ENCODE measurements at places on chromosomes 2 and 18.

DNA sequence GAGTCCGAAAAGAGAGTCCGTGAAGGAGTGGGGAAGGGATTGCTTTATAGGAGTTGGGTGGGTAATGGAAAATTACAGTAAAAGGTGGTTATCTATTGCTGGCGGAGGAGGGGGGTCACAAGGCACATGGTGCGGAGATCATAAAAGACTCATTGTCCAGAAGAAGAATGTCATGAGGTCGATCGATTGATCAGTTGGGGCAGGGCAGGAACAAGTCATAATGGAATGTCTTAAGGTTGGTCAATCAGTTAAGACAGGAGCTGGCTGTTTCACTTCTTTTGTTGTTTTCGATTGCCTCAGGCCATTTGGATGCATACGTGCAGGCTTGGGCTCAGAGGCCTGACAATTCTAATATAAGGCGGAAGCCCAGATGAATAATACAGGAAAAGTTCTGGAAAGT lies 473.0 kb upstream of the TNP1 start:
- DNase-seq, result no peak

DNA sequence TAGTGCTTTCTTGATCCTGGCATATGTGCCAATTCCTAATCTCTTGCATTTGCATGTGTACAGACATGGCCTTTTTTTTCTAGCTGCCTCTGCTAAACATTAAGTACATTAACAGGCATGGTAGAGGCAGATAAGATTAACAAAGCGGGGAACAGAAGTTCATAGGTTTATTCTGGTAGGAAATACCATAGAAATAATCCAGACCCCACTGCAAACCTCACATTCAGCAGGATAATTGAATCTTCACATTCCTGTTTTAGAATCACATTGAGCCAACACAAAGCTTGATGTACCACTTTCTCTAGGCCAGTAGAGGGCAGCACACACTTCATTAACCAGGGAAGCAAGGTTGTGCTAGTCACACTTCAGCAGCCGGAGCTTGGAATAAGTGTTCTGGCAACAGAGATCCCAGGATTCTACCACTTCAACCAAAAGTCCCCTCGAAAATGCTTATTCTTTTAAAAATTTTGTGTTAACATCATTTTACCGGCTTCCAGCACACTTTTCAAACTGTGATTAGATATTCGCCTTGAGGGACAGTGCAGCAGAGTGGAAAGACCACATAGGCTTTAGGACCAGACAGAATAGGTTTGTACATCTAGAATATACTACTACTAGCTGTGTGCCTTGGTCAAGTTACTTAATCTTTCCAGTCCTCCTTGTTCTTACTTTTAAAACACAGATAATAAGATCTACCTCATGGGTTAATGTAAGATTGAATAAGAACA lies 420.2 kb upstream of the CHST9 start:
- peak; percentile 36 for DNase-seq

DNA sequence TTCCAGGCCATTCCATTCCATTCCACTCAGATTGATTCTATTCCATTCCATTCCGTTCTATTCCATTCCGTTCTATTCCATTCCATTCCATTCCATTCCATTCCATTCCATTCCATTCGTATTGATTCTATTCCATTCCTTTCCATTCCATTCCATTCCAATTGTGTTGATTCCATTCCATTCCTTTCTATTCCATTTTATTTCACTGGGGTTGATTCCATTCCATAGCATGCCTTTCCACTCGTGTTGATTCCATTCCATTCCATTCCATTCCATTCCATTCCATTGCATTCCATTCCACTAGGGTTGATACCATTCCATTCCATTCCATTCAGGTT lies 1142.3 kb downstream of the RPIA start:
- no peak for DNase-seq

DNA sequence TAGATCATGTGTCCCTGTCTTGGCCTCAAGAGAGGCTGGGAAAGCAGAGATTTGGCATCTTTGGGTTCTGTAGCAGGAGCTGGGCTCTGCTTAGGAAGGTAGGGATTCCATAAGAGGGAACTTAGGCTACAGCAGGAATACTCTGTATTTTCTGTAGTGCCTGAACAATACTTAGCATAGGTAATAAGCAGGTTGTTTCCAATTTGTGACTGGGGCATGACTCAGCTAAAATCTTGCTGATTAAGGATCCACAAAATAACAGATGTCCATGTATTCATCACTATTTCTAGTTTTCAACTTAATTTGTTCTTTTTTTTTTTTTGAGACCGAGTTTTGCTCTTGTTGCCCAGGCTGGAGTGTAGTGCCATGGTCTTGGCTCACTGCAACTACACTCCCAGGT lies 68.5 kb downstream of the SMAD4 start:
- no peak for DNase-seq

DNA sequence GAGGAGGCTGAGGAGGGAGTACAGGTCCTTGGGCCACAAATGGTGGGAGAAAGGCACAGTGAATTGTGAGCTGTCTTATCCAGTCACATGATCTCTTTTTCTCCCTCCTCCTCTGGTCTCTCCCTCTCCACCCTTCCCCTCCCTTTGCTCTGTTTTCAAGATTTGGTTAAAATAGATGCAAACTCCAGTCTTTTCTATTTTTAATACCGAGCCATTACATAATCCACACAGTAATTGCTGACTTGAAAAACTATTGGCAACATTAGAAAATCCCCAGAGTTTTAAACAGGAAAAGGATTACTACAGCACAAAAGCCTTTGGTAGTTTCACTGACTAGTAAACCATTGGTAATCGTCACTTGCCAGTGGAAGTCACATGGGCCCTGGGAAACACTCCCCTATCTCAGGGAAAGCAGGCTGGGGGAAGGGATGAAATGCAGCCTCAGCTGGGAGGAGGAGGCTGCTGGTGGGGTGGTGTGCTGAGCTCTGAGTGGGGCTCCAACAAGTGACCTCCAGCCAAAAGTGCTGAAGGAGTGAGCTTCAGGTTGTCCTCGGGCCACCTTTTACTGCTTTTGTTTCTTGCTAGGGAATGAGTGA lies 57.4 kb upstream of the PCBP1 start:
- peak; percentile 36 for DNase-seq

DNA sequence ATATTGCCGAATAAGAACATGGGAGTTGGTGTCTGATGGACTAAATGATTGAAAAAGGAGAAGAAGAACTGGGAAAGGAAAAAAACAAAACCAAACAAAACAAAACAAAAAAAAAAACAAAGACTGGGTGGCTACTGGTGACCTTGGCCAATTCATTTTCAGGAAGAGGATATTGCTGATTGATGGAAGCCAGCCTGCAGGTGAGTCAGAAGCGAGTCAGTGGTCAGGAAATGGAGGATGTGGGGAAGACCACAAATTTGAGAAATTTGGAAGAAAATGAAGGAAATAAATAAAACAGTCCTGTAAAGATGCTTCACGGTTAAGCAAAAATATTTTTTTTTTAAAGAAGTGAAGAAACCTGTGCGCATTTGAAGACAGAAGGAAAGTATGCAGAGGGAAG lies 296.9 kb downstream of the ZNF521 start:
- DNase-seq, result no peak

- DNase-seq, result no peak
These were observed 87.9 kb downstream of the MAPK4 start for GRCh38 chr18:50647792-50648191.

- DNase-seq, result no peak
These were observed 261.8 kb downstream of the FHOD3 start for GRCh38 chr18:36559149-36559857.

DNA sequence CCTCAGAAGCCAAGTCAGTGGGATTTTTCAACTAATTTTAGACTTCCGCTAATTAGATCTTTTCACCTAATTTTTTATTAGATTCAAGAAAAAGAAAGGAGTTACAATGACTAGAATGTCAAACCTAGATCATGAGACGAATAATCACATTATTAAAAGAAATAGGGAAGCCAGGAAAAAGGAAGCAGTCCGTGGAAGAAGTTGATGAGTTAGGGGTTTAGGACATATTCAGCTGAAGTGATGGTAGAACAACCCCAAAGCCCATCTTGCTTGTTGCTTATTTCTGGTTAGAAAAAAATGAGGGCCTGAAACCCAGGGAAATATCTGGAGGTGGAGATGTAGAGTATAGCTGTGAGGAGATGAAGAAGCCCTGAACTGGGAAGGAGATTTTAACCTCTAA lies 8.0 kb downstream of the KLF7 start:
- no peak for DNase-seq

GRCh38 chr2:44186810-44187209 lies 18.1 kb downstream of the PPM1B start:
- DNase-seq, result no peak

GRCh38 chr18:2981212-2981728 lies 31.7 kb downstream of the LPIN2 start:
- peak; percentile 72 for DNase-seq

GRCh38 chr2:60438131-60438530 lies 115.3 kb downstream of the BCL11A start:
- DNase-seq, result no peak

GRCh38 chr2:120352696-120353590 lies 7.0 kb downstream of the INHBB start:
- DNase-seq, result no peak

- DNase-seq, result no peak
These were observed 723.3 kb downstream of the TSN start for GRCh38 chr2:122478771-122479170.

DNA sequence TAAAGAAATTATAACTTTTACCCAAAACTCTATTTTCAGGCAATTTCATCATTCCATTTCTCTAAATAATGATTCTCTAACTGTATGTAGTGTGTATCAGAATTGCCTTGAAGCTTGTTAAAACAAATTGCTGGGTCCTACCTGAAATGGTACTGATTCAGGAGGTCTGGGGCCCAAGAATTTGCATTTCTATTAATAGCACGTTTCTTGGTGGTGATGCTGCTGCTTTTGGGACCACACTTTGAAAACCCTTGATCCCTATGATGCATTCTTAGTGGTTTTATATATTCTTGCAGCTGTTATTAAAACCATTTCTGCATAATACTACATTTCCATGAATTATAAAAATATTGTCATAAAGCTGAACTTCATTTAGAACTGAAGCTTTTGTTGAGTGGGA lies 140.7 kb downstream of the NCK2 start:
- DNase-seq, result no peak

DNA sequence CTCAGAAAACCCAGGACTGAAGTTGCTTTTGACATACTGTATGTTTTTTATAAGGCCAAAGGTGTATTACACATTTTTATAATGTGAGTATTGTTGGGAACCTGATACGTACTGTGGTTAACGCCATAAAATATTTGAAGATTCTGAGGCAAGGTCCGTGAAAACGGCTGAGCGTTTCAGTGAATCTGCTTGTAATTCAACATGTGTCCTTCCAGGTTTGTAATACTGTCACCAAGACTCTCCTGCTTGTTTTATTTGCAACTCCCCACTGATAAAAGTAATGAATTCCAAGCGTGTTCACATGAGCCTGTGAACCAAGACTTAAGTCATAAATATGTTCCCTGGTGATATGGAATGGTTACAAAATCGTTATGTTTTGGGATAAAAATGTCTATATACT lies 23.9 kb upstream of the FRZB start:
- DNase-seq, result no peak

GRCh38 chr2:127342101-127342500 lies 45.7 kb downstream of the MAP3K2 start:
- DNase-seq, result no peak

- DNase-seq, result no peak
These were observed 58.0 kb upstream of the EML6 start for GRCh38 chr2:54665436-54665856.

DNA sequence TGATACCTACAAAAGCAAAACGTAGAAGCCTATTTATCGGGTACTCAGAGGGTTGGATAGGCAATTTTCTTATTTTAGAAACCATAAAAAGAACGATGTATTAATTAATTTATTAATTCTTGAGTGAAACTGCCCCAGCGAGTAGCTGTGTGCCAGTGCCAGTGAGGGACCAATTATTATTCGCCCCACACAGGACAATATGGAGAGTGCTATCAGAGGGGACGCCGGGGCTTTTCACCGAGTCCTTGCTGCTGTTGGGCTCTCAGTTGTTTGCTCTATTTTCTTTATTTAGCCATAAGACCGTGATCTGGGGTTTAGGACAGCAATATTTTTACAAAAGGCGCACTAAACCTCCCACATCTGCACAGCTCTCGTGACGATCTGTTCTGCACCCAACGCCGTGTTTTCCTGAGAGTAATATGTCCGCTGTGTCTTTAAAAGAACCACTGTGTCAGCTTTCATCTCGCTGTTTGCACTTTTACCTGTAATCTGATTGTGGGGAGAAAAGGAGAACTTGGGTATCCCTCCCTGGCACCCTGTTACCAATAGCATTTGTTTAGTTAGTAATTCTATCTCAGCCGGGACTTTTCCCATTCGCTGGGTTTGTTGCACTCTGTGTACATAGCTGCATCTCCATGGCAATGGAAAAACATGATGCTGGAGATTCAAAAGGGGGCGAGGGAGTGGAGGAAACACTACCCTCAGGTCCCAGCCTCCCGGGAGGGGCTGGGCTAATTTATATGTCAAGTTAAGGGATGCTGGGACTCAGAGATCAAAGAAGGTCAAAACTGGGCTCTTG lies 30.1 kb upstream of the ZNF516 start:
- DNase-seq, result no peak

- no peak for DNase-seq
These were observed 95.2 kb downstream of the POLE4 start for GRCh38 chr2:75053484-75054112.

GRCh38 chr2:120596191-120596811 lies 139.4 kb upstream of the GLI2 start:
- DNase-seq, result no peak

GRCh38 chr18:47077111-47077510 lies 41.7 kb upstream of the ELOA2 start:
- no peak for DNase-seq

GRCh38 chr18:24802456-24802855 lies 342.0 kb downstream of the HRH4 start:
- DNase-seq, result no peak

DNA sequence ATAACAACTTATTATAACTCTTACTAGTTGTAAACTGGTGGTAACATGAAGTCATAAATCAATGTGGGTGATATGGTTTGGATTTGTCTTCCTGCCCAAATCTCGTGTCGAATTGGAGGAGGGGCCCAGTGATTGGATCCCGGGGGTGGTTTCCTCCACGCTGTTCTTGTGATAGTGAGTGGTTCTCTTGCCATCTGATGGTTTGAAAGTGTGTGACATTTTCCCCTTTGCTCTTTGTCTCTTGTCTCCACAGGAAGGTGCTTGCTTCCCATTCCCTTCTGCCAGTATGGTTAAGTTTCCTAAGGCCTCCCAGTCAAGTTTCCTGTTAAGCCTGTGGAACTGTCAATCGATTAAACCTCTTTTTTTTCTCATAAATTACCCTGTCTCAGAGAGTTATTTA lies 321.6 kb downstream of the DSEL start:
- DNase-seq, result no peak

GRCh38 chr2:48725696-48726494 lies 29.6 kb downstream of the LHCGR start:
- DNase-seq, result no peak

- DNase-seq, result no peak
These were observed 50.6 kb downstream of the TTC21B start for GRCh38 chr2:165902934-165903333.

GRCh38 chr2:141316103-141316502 lies 814.7 kb downstream of the LRP1B start:
- DNase-seq, result no peak

GRCh38 chr2:60513191-60513590 lies 40.3 kb downstream of the BCL11A start:
- DNase-seq, result no peak
